ENCODE measurements at places on chromosomes 4 and X.

DNA sequence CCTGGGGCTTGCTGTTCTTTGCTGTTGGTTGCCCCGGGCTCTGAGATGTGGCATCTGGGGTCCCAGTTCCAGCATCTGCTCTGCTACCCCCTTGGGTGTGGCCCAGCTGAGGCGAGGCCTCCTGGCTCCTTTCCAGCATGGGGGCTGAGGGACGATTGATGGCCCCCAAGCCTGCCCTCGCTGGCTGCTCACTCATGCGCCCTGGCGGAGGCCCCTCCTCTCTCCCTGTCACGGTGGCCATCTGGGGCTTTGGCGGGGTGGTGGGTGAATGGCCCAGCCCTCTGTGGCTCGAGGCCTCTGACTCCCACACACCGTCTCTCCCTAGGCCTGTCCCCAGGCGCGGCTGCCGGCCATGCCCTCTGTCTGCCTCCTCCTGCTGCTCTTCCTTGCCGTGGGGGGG is 1.8 kb downstream of the PLXNA3 start:
- no peaks in the 10 kb centered on the region for H3K27me3 ChIP-seq
- no peaks in the 10 kb centered on the region for H3K36me3 ChIP-seq
- H3K4me1 ChIP-seq: no peaks in the 10 kb centered on the region
- no peak overlapping the region for H3K4me3 ChIP-seq

- H3K36me3 ChIP-seq: no peaks in the 10 kb centered on the region
- no peaks in the 10 kb centered on the region for H3K4me1 ChIP-seq
- no peak overlapping the region for H3K27ac ChIP-seq
- no peaks in the 10 kb centered on the region for H3K27me3 ChIP-seq
- DNase-seq: no peak
- H3K4me3 ChIP-seq: no peak overlapping the region
Measured at GRCh38 chr4:107996949-107997788, 7.5 kb downstream of the HADH start.

- no peaks in the 10 kb centered on the region for H3K4me1 ChIP-seq
- no peak overlapping the region for H3K27ac ChIP-seq
- DNase-seq: no peak
- H3K27me3 ChIP-seq: no peaks in the 10 kb centered on the region
Measured at GRCh38 chr4:127799711-127800110, 17.6 kb downstream of the HSPA4L start.

- no peak for DNase-seq
- H3K27ac ChIP-seq: no peak overlapping the region
- H3K36me3 ChIP-seq: no peaks in the 10 kb centered on the region
- H3K27me3 ChIP-seq: no peaks in the 10 kb centered on the region
Measured at GRCh38 chr4:118348886-118349285, 3.9 kb downstream of the PRSS12 start.

GRCh38 chr4:172830295-172830764 is 338.3 kb upstream of the GALNT7 start:
- 0 out of 2 replicates have a peak, but pooled peaks cover 4% of the 10 kb centered on the region for H3K4me1 ChIP-seq
- H3K27ac ChIP-seq: peak overlapping the region; percentile 55
- no peak for DNase-seq
- no peaks in the 10 kb centered on the region for H3K36me3 ChIP-seq
- no peaks in the 10 kb centered on the region for H3K27me3 ChIP-seq
- no peak overlapping the region for H3K4me3 ChIP-seq

DNA sequence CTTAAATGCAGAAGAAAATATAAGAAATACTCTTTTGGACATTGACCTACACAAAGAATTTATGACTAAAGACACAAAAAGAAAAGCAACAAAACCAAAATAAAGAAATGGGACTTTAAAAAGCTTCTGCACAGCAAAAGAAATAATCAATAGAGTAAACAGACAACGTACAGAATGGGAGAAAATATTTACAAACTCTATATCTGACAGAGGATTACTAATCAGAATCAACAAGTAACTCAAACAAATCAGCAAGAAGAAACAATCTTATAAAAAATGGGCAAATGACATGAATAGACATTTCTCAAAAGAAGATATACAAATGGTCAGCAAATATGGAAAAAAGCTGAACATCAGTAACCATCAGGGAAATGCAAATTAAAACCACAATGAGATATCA is 37.6 kb upstream of the UGT2B17 start:
- H3K36me3 ChIP-seq: no peaks in the 10 kb centered on the region
- H3K4me1 ChIP-seq: no peaks in the 10 kb centered on the region
- H3K27me3 ChIP-seq: no peaks in the 10 kb centered on the region
- DNase-seq: no peak
- no peak overlapping the region for H3K27ac ChIP-seq

DNA sequence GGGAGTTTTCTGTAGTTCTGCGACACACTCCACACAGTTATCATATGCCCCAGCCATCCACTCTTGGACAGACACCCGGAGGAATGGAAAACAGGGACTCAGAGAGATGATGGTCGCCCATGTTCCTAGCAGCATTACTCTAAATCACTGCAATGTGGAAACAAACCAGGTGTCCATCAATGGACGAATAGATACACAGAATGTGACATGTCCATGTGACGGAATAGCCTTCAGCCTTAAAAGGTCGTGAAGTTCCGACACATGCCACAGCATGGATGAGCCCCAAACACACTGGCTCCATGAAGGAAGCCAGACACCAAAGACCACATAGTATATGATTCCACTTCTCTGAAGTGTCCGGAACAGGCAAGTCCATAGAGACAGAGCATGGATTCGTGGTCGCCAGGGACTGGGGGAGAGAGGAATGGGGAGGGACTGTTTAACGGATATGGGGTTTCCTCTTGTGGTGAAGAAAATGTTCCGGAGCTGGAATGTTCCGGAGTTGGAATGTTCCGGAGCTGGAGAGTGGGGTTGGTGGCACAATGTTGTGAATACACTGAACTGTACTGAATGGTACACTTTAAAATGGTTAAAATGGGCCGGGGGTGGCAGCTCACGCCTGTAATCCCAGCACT is 28.7 kb upstream of the AFAP1 start:
- H3K4me1 ChIP-seq: peaks cover 52% of the 10 kb centered on the region
- DNase-seq: no peak
- no peak overlapping the region for H3K27ac ChIP-seq
- no peak overlapping the region for H3K4me3 ChIP-seq

DNA sequence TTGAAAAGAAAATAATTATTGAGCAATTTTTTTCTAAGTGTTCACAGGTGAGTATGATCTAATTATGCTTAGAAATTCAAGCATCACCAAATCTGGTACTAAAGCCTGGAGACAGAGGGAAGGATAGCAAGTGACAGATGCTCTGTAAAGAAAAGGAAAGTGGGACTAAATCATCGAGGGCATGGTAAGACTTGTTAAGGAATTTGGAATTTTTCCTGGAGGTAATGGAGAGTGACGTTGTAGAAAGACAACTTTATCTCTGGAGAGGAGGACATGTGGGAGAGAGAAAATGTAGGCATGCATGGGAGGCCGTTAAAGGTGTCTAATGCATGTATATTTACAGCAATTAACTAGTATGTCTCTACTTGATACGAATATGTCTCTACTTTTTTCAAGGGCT is 333.2 kb upstream of the ATOH1 start:
- no peak for DNase-seq
- H3K4me1 ChIP-seq: no peaks in the 10 kb centered on the region

GRCh38 chrX:116756958-116757357 is 294.2 kb upstream of the CT83 start:
- no peaks in the 10 kb centered on the region for H3K36me3 ChIP-seq
- no peak overlapping the region for H3K4me3 ChIP-seq
- H3K4me1 ChIP-seq: no peaks in the 10 kb centered on the region
- H3K27me3 ChIP-seq: no peaks in the 10 kb centered on the region
- no peak overlapping the region for H3K27ac ChIP-seq
- no peak for DNase-seq

DNA sequence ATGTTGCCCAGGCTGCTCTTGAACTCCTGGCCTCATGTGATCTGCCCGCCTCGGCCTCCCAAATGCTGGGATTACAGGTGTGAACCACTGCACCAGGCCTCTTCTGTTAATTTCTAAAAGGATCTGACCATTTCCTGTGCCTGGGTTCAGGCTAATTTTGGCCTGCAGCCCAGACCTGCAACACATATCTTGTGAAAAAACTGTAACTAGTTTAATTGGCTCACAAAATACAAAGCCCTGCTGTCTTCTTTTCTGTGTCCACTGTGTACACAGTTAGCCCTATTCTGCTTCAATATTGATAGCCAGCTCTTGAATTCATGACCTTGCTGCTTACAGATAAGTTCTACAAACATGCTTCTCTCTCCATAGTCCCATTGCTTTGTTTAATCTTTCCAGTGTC is 753.5 kb downstream of the PDHA2 start:
- H3K27me3 ChIP-seq: no peaks in the 10 kb centered on the region
- no peak overlapping the region for H3K4me3 ChIP-seq
- no peaks in the 10 kb centered on the region for H3K36me3 ChIP-seq
- H3K27ac ChIP-seq: no peak overlapping the region
- DNase-seq: no peak

DNA sequence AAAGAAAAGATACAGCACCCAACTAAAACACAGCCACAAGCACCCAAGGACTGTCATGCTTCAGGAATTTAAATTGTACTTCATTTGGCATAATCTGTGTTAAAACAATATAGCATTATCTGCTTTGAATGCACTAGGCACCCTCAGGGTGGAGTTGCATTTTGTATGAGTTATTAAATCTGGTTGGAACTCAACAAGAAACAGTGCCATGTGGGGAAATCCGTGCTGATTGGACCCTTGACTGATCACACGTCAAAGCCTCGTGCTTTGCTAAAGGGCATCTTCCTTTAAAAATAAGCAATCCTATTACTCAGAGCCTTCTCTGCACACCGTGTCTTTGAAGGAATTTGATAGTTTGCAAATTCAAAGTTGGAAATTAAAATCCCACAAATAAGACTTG is 35.4 kb downstream of the IGFBP7 start:
- peak overlapping the region; percentile 29 for H3K27ac ChIP-seq
- H3K4me3 ChIP-seq: no peak overlapping the region
- H3K27me3 ChIP-seq: no peaks in the 10 kb centered on the region
- H3K36me3 ChIP-seq: no peaks in the 10 kb centered on the region
- no peak for DNase-seq

GRCh38 chrX:44507292-44507691 is 35.4 kb downstream of the FUNDC1 start:
- H3K4me3 ChIP-seq: no peak overlapping the region
- no peaks in the 10 kb centered on the region for H3K27me3 ChIP-seq
- H3K27ac ChIP-seq: no peak overlapping the region
- no peaks in the 10 kb centered on the region for H3K36me3 ChIP-seq

DNA sequence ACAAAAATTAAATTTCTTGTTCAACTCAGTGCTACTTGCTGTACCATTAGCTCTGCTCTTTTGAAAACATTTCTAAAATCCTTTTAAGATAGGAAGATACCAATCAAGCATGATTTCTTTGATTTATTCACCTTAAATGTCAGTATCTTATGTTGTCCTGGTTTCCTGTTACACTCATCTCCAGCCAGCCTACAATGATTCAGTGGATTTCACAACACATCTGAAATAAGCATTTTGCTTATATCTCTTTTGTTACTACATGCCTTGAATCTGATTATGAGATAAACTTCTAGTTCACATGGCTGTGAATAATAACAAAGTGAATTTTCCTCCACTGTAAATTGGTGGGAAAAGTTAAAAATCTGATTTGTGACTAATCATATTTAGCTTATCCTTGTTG is 112.5 kb upstream of the BMP3 start:
- no peak overlapping the region for H3K27ac ChIP-seq
- no peak for DNase-seq
- no peaks in the 10 kb centered on the region for H3K36me3 ChIP-seq
- no peaks in the 10 kb centered on the region for H3K4me1 ChIP-seq
- no peaks in the 10 kb centered on the region for H3K27me3 ChIP-seq

DNA sequence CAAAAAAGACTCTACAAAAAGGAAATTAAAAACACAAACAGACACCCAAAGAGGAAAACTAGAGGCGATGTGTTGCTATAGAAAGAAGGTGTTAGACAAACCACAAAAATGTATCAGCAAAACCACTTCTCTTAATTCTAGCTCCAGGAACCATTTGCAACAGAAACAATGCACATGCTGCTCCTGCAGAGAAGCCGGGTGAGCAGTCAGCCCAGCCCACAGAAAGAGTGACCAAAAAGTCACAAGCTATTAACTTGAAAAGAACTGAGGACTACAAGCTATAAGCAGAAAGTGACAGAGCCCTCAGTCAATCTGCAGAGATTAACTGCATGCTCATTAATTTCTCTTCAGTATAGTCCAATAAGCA is 96.2 kb upstream of the KLHL13 start:
- H3K4me3 ChIP-seq: no peak overlapping the region
- DNase-seq: no peak
- no peak overlapping the region for H3K27ac ChIP-seq
- no peaks in the 10 kb centered on the region for H3K36me3 ChIP-seq
- H3K27me3 ChIP-seq: no peaks in the 10 kb centered on the region

DNA sequence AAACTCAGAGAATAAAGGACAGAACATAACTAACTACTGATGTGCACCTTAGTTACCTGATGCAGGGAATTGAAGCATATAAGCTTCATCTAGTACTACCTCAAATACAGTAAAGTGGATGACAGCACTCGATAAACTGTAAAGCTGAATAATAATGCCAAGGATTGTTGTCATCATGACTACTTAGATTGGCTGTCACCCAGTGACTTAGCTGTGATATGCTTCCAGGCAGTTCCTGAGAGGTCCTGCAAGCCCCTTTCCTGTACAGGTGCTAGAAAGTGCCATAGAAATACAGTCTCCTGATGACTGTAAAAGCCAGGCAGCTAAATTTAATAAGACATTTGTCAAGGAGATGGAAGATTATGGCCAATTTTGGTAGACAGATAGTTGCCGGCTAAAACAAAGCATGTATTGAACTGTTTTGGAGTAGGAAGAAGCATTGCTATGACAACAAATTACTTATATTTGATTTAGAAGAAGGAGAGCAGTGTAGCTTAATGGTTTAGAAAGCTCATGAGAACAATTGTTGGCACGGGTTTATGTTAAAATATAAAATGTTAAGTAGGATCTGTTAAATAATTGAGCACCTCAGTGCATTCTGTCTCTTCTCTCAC is 29.7 kb downstream of the TMEM164 start:
- no peak overlapping the region for H3K4me3 ChIP-seq
- no peak overlapping the region for H3K27ac ChIP-seq
- no peaks in the 10 kb centered on the region for H3K36me3 ChIP-seq
- H3K4me1 ChIP-seq: peaks cover 16% of the 10 kb centered on the region

All from Caco-2 (cell line).